ENCODE measurements at places on chromosomes 12 and 14.

DNA sequence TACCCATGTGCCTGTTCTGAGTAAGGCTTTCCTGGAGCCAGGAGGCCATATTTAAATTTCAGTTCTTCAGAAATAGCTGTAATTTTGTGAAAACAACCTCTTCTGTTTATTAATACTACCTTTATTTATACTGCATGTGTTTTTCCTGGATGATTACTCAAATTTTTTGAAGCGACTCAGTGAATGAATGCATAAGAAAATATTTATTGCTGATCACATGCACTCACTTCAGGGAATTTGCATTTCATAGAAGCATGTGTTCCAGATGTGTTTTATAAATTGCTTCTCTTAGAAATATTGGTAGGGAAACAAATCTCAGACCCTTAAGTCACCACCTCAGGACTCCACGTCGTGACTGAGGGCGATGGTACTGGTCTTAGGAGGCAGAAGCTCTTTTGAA is 21.8 kb upstream of the DCN start:
- DNase-seq, result no peak

DNA sequence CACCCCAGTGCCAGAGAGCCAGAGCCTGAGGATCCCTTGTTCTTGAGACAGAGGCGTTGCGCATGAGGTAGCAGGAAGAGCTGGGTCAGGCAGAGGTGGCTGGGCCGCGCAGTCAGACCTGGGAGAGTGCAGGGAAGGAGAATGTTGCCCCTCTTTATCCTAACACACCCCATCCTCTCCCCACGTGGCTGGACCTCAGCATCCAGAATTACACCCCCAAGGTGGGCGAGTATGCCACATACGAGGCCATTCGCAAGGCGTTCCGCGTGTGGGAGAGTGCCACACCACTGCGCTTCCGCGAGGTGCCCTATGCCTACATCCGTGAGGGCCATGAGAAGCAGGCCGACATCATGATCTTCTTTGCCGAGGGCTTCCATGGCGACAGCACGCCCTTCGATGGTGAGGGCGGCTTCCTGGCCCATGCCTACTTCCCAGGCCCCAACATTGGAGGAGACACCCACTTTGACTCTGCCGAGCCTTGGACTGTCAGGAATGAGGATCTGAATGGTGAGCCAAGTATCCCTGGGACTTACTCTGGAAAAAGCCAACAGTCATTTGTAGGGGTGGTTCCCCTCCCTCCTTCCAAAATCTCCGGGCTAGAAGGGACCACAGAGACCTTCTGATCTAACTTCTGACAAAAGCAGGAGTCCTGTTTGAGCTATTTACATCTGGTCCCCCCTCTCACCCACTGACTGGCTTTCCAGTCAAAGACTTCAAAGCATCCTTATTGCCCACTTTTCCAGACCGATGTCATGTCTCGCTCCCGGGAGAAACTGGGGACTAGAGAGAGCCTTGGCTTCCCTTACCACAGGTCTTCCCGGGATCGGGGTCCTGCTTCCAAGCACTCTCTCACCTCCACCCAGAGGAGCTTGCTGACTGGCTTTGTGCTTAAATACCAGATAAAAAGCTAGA is 6.1 kb downstream of the MMP14 start:
- no peak for DNase-seq

DNA sequence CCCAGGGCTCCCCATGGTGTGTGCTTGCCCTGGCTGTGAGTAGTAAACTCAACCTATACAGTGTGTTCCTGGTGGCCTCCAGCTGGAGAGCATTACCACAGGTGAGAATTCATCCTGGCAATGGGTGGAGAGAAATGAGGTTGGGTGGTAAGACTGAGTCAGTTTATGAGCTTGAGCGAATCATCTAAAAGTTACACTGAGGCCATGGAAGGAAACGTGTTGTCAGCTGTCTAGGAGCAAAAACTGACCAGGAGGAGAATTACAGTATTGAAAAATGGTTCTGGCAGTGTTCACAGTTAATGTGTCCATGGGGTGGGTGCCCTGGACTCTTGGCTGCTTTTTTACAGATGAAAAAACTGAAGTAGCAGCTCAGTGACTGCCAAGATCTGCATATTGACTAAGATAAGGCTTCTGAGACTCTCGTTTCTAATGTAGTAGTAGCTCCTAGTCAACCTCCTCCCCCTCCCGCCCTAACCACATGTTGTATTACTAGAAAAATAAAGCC is 202.0 kb upstream of the AMIGO2 start:
- no peak for DNase-seq

DNA sequence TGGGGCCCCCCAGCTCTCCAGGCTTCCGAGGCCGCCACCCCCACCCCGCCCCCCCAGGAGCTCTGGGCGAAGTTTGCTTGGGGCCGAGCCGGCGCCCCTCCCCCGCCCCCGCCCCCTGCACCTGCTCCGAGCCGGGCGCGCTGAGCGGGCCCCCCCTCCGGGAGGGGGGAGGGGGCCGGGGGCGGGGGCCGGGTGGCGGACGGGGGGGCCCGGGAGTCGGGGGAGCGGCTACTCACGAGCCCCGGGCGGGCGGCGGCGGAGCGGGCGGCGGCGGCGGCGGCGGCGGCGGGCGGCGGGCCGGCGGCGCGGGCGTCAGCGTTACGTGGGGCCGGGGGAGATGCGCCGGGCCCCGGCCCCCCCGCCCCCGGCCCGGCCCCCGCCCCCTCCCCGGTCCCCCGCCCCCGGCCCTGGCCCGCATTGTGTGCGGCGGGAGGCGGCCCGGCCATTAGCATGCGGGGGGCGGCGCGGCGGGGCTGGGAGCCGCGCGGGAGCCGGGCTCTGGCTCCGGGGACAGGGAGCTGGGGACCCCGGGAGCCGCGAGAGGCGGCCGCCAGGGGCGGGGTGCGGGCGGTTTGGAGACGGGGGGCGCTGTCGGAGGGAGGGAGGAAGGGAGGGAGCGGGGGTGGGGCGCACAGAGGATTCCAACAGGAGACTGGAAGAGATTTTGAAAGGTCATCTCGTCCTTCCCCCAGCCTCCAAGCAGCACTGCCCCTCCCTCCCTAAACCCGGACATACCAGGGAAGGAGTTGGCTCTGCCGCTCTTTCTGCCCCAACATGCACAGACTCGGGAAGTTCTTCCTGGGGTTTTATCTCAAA is at the start of gene ZNF219:
ZNF219 (minus strand) TSS at position 580 of the 816 bp plus-strand sequence. CDS start 5,064 bp downstream, outside the sequence.
- peak; percentile 74 for DNase-seq

GRCh38 chr12:111767362-111768158 is 827 bp downstream of the ALDH2 start:
- DNase-seq, result no peak

DNA sequence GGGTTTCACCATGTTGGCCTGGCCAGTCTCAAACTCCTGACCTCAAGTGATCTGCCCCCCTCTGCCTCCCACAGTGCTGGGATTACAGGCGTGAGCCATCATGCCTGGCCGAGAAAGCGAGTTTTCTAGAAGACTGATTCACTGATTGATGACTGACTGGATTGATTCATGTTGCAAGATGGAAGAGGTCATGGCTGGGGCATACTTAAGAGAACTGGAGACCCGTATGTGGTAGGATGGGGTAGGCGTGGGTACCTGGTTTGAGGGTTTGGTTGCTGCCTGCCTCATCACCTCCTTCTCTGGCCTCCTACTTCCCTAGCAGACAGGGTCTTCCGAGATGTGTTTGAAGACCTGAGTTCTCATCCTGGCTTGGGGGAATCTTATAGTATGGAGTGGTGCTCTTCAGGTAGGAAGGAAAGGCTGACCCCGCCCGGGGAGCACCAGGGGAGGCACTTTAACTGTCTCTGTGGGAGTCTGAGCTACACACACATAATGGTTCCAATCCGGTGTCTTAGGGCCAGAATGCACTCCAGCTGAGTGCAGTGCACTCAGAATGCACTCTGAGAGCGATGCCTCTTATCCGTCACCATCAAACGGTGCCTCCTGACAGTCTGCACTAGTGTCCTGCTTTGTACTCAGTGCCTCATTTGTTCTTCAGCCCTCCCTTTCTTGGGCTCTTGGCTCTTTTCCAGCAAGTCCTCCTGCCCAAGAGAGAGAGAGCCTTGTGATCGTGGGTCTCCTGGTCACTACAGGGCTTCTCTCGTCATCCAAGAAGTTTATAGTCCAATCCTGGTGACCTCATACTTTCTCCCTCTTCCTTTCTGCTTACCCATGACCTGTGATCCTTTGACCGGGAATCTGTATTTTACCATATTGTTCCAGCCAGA is 19.7 kb downstream of the PLEKHG3 start:
- DNase-seq, result no peak

DNA sequence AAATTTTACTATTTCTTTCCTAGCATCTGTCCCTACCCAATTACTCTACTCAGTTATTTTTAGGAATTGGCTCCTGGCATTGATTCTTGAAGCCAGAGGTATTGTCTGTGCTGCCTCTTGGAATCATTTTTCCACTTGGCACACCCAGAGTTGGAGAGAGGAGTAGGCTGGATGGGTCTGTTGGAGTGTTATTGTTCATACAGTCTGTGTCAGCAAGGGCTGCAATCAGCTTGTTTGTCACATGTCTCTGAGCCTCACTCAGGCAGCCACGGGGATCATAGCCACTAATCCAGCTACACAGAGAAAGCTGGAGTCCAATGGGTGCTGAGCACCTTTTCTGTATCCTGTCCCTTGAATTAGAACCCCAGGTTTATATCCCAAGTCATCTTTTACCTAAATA is 176.0 kb upstream of the DYRK2 start:
- no peak for DNase-seq

GRCh38 chr14:85731186-85731585 is 201.2 kb downstream of the FLRT2 start:
- no peak for DNase-seq

GRCh38 chr14:92728759-92729364 is 19.6 kb downstream of the LGMN start:
- no peak for DNase-seq

GRCh38 chr12:104721039-104721405 is 237.1 kb downstream of the SLC41A2 start:
- DNase-seq, result no peak

DNA sequence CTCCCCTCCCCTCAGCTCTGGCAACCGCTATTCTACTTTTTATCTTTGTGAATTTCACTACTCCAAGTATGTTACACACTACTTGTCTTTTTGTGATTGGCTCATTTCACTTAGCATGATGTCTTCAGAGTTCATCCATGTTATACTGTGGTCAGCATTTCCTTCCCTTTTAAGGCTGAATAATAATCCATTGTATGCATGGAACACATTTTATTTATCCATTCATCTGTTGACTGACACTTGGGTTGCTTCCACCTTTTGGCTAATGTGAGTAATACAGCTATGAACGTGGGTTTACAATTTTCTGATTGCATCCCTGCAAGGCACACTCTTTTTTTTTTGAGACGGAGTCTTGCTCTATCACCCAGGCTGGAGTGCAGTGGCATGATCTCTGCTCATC is 53.0 kb upstream of the FUT8 start:
- no peak for DNase-seq

- DNase-seq, result no peak
Observed at GRCh38 chr14:61527325-61528100, 167.8 kb upstream of the HIF1A start.

DNA sequence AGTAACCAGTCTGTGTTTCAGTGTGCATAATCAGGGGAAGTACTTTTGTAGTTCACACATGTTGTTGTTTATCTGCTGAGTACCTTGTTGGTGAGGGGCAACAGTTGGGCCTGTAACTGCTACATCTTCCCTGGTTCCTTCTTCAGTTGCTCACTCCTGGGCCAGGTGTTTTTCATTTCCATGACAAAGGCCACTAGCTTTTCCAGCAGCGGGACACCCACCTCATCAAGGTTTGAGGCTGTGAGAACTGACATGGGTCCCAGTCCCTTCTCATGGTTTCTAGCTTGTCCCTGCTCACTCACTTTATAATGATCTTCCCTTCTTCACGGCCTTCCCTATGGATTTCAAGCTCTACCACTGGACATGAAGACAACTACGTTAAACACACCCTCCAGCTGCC is 1.5 kb upstream of the NOXRED1 start:
- no peak for DNase-seq

DNA sequence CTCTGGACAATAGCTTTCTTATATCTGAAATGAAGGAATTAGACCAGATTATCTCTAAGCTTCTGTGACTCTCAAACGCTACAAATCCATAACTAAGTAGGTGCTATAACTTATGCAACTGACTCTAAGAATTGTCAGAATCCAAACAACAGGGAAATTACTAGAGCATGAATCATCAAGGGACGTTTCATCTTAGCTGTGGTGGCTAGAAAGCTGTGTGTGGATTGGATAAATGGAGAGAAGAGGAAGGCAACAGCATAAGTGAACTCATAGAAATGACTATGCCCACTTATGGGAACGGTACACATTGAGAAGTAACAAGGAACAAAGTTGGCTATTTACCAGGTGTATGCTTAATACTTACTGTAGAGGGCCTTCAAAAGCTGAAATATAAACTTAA is 96.0 kb upstream of the NEDD1 start:
- DNase-seq, result no peak

DNA sequence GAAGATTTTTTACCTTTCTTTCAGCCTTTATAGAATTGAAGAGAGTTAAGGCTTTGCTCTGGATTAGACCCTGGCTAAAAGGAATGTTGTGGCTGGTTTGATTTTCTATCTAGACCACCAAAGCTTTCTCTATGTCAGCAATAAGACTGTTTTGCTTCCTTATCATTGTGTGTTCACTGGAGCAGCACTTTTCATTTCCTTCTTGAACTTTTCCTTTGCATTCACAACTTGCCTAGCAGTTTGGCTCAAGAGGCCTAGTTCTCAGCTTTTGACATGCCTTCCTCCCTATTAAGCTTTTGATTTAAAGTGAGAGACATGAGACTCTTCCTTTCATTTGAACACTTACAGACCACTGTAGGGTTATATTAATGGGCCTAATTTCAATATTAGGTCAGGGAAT is 64.1 kb upstream of the USP15 start:
- no peak for DNase-seq

- DNase-seq, result no peak
Observed at GRCh38 chr12:44021471-44021971, 185.6 kb downstream of the TMEM117 start.

GRCh38 chr12:106648736-106649135 is 65.9 kb downstream of the RFX4 start:
- DNase-seq, result no peak

- DNase-seq, result no peak
Observed at GRCh38 chr12:64323006-64323405, 67.6 kb downstream of the C12orf56 start.

GRCh38 chr12:95465275-95465674 is 8.7 kb upstream of the METAP2 start:
- no peak for DNase-seq

DNA sequence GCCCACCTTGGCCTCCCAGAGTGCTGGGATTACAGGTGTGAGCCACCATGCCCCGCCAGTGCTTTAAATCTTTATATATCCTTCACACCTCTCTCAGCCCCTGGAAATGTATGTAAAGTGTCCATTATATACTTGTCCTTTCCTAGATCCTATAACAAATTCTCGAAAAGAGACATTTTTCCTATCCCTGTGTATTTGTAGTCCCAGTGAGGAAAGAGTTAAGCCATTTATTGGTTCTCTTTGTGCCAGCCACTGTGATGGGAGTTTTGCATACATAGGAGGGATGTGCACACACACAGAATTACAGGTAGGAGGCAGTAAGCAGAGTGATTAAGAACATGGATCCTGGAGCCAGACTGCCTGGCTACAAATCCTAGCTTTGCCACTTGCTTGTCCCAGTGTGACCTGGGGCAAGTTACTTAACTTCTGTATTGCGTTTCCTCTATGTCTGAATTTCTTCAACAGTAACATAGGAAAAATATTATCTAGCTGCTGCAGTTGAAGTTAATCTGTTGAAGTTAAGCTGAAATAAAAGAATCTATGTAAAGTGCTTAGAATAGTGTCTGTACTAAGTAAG is 2.1 kb upstream of the RABGGTA start:
- no peak for DNase-seq
